DMS 273 treated with DMSO at 0.1 percent for 48 hours (cell line): ENCODE measurements at places on chromosomes 11 and 22.
A peak's percentile ranks its signal among the peaks of the same experiment; 100 is the strongest.

DNA sequence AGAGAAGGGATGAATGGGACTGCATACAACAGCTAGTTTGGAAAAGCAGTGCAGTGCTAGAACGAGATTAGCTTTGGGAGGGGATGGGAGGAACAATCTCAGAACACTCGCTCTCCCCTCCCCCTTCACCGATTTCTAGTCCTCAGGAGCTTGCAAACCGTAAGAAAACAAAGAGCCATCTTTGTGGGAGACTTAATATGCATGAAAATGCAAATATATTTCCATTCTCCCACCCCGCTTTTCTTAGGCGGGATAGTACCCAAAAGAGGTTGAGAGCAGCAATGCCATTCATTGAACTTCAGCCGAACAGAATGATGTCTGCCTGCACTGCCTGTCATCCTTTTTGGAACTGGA lies 1.1 kb downstream of the SPINDOC start:
- no peak for DNase-seq

- no peak for DNase-seq
These were observed 37.9 kb upstream of the CLTCL1 start for GRCh38 chr22:19329454-19329853.

DNA sequence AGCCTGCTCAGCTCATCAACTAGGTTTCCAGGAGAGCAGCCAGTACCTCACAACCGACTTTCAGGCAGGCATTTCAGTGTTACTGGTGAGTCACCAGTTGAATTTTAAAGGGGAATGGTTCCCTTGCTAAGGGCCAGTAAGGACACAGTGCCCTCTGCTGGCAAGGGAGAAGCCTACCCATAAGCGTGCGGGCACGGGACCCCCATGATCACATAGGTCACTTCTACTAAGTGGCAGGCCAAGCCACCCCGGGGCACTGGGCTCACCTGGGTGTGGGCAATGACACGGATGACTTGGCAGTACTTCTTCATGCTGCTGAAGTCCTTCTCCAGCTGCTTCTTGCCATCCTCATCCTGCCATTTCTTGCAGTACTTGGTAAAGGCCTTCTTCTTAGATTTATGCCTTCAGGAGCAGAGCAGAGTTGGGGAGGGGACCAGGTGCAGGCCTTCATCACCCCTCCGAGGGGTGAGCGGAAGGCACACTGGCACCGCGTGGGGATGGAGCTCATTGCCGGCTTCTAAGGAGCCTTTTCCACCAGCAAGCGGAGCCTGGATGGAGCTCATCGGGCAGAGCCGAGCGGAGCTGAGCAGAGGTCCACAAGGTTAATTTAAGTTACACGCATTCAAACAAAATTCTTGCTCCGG lies 2.9 kb downstream of the RPL3 start:
- peak; percentile 28 for DNase-seq

DNA sequence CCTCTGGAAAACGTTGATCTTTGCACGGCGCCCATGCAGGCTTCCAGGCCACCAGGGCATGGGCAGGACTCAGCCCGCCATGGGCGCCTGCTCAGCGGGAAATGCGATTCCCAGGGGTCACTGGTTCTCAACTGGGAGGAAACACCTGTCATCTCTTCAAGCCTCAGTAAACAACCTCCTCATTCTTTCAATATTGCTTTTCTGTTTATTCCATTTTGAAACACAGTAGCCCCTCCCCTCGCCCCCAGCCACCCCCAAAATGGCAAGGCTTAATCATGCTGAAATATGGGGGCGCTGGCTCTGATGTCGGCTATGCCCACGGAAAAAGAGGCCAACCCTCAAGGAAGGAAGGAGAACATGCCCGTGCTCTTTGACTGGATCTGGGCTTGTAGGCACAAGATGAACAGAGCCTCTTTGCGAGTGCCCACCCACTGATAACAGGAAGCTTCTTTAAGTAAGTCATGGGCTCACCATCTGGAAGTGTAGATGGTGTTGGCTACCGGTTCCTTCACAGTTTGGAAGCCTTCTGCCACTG lies 594 bp upstream of the POU2AF1 start:
- DNase-seq = no peak

GRCh38 chr11:87477321-87477720 lies 439.6 kb downstream of the TMEM135 start:
- no peak for DNase-seq
